ENCODE measurements at places on chromosomes 12 and 14.

DNA sequence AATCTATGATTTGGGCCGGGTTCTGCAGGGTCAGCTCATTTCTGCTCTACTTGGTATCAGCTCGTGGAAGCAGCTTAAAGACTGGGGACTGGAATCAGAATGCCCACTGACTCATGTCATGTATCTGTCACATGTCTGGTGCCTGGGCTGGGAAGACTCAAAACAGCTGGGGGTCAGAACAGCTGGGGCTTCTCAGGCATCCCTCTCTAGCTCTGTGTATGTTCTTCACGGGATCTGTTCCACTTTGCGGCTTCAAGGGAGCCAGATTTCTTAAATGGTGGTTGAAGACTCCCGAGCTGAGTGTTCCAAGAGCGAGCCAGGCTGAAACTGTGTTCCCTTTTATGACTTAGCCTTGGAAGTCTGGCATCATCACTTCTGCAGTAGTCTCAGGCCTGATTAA, 11.9 kb downstream of the AEBP2 start:
- DNase-seq: no peak

- no peak for DNase-seq
These were observed 277.9 kb upstream of the E2F7 start for GRCh38 chr12:77343291-77343690.

- DNase-seq: no peak
These were observed 86.2 kb upstream of the TMTC1 start for GRCh38 chr12:29869946-29870345.

DNA sequence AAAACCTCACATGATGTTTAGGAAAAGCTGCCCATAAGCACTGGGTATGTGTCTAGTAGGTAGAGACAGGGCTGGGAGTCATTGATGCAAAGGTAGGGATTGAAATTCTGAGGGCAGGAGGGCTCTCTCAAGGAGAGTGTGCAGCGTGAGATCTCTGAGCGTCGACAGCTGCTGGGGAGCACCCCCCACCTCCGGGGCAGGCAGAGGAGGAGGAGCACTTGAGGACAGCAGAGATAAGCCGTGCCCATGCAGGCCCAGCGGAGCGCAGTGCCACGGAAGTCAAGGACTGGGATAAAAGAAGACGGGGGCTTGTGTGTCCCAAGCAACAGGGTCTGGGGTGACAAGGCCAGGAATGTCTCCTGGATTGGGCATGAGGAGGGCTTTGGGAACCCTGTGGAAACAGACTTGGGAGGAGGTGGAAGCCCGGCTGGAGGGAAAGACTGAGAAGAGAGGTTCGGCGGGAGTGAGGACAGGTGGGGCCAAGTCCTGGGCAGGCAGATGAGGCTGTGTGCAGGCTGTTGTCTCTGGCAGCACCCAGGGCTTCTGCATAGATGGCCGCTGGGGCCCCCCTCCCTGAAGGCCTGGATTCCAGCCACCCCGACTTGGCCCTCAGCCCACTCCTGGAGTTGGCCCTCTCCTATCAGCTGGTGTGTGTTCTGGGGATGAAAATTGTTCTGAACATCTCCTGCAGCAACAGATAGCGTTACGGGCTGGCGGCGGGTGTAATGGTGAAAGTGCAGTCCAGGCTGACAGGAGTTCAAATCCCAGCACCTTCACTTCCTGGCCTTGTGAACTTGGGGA, 1.9 kb downstream of the CACNA2D4 start:
- no peak for DNase-seq

- no peak for DNase-seq
These were observed 903 bp upstream of the NT5DC3 start for GRCh38 chr12:103841690-103842584.

DNA sequence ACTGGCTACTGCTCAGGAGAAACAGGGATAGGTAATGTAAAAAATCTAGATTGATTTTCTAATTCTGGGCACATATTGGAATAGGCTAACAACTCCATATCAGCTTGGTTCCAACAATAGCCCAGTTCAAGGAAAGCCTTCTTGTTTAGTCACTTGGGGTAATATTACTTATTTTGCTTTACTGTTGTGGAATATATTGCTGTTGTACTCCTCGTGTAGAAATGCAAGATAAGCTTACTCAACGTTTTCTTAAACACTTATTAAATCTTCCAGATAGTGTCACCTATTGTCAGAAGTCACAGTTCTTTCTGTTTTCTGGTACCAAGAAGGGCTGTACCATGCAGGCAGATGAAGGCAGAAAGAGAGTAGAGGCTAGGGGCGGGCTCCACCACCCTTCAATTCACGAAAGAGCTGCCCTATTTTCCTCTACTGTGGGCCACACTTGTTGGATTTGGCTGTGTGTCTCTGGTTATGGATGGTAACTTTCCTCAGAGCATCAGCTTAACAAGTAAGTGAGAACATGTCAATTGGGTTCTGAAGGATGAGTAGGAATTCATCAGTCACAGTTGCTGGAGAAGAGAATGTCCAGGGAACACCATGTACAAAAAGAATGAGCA, 38.0 kb downstream of the CLMN start:
- DNase-seq: no peak

DNA sequence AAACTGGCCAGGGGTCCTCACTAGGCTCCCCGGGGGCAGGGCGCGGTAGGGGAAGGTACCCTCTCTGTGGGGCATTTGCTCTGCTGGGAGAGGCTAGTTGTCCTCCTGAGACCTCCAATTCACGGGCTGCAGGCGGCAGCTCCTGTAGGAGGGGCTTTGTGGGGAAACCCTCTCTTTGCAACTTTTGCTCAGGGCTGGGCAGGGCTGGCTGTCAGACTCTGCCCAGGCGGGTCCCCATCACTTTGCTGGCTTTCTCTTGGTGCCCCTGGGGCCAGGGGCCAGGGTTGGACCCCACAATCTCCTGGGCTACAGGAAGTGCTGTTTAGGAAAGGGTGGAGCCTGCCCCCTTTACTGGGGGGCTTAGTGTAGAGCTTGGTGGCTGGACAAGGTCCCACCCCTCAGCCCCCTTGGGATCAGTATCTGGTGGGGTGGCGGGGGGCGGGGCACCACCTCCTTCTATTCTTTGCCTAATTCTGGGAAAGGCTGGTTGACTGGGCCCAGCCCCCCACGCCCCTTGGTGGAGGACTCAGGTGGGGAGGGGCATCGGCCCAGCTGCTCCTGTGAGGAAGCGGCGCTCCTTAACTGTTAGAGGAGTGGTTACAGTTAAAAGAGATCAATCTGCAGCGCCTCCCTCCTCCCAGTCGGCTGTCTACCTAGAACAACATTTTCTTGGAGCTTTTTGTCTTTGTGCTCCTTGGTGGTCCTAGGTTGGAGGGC, 918.7 kb downstream of the AACS start:
- no peak for DNase-seq

- DNase-seq: no peak
These were observed 5.6 kb downstream of the OR10P1 start for GRCh38 chr12:55642267-55642666.

DNA sequence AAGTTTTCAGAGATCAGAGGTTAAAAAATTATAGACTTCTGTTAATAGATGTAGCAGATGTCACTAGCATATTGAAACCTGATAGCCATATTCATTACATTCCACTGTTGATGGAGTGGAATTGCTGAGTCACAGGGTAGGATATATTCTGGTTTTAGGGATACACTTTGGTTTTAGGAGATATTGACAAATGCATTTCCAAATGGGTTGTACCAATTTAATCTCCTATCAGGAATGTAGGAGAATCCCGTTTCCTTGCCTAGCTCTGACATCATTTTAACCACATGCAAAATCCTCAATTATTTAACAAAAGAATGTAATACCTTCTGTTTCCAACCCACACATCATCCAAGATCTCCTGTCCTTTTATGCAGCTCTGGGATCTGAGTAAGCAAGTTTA, 30.7 kb upstream of the ESR2 start:
- no peak for DNase-seq

GRCh38 chr14:74299061-74299545, 3.6 kb downstream of the ABCD4 start:
- no peak for DNase-seq

GRCh38 chr12:54660320-54660962, 12.3 kb upstream of the DCD start:
- DNase-seq: no peak

DNA sequence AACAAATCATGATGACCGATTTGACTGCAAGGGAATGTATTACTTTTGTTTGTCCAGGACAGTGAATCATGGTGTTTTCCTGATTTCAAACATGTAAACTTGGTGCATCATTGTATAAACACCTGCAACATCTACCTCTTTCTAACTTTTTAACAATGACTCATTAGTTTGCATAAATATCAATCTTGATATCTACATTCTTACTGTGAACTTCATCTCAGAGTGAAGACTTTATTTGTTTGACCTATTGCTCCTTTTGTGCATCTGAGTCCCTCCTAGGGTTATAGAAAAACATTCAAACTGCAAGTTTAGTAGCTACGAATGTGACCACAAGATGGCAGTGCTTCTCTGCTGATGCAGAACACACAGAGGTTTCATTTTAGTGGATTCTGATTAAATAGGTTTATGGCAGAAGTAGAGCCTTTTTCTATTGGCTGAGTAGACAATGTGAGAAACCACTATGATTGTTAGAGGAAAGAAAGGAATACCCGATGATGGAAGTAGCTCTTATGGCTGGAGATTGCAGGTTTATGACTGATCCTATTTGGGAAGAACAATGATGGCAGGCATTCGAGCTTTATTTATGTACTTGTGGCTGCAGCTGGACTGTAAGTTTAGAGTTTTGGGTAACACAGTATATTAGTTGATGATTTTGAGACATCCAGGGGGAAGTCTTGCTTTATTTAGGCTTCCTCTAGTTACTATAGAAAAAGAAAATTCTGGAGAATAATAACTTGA, 244.2 kb upstream of the OR4E1 start:
- DNase-seq: peak; percentile 28

DNA sequence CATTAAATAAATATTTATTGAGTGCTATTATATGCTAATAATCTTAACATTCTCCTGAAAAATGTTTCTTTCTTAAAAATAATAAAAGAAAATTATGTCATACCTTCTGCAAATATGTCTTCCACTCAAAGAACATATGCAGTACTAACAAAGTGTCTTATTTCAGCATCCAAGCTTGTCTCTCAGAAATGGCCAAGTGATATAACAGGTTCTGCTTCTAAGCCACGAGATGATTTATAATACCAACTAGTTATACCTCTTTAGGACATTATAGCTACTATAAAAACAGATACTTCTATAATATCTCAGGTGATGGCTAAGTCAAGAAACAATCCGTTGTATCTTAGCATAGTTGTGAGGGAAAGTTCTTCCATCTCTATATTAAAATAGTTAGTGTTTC, 128.1 kb upstream of the ARID2 start:
- DNase-seq: no peak

DNA sequence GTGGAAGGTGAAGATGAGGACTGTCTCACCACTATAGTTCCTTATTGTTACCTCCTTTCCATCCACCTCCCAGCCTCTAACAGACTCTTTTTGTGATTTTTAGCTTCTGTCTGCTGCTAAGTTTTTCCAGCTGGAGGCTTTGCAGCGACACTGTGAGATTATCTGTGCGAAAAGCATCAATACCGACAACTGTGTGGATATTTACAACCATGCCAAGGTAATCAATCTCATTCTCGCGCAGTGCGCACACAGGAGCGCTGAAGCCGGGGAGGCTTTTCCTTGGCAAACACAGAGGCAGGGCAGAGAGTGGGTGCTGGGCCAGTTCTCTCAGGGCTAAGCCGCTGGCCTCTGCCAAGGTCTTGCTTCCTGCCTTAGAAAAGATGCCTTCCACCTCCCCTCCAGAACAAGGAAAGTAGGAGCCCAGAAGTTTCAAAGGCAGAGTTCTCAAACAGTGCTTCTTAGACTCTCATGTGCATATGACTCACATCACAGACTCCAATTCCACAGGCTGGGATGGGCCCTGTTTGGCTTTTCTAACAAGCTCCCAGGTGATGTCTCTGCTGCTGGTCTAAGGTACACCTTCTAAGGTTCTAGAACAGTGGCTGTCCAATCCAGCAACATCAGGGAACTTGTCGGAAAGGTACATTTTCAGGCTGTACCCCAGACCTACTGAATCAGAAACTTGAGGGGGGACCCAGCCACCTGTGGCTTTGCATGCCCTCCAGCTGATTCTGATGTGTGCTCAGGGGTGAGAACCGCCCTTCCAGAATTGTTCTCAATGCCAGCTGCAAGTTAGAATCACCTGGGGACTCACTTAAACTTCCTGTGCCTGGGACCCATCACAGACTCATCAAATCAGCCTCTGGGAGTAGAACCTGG, 33.8 kb upstream of the PWP1 start:
- no peak for DNase-seq

DNA sequence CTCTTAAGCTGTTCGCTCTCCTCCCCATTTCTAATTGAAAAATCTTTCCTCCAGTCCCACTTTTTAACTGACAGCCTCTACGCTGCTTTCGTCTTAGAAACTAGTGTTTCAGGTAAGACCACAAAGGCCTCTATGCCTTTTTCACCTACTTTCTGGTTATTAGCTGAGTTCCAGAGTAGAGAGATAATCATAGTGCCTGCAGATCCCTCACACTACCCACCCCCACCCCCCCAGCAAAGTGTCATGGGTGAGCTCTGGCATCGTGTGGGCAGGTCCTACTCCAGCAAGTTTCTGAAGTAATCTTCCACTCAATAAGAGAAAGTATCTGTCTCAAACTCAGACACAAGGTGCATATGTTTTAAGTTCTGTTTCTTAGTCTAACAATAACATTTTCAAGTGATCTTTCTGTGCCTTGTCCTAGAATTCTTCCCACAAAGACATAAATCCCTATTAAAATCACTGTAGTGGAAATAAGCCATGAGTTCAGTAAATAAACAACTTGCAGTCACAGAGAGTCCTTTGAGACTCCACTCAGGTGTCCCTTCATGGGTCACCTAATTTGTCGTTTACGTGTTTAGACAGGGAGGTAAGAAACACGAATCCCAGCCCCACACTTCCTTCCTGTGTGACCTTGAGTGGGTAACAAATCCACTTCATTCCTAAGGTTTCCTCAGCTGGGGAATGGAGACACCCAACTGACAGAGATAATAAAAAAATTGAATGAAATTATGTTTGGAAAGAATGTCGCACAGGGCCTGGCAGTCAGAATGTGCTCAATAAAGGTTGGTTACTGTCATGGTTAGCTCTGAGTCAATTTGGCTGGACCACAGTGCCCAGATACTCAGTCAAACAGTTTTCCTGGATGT, 228.9 kb upstream of the CAND1 start:
- DNase-seq: no peak

- DNase-seq: no peak
These were observed 109.4 kb downstream of the TMEM30B start for GRCh38 chr14:61171727-61172126.

DNA sequence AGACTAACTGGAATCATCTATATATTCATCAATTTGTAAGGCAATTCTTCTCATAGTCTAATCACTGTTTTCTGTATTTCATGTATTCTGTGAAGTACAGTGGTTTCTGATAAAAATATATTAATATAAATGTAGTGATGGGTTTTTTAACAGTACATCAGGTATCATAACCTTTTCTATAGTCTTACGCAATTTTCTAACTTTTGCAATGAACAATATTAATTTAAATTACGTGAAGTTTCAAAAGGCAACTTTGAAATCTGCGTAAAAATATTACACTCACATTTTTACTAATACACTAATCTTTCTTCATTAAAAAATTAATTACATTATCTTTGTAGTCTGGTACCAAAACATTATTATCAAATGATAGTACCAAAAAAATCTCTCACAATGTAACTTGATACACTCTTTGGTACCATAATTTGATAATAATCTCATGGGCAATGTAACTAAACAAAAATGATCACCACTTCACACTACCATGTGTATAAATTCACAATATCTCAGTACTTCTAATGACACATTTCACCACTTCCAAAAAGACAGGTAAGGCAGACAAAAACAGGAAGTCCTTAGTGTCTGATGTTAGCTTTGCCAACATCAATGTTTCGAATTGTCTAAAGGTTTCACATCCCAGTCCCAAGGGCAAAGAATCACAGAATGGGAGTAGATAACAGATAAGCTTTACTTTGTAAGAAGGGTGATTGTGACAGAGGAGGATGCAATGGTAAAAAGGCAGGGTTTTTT, 8.7 kb downstream of the DNAI7 start:
- DNase-seq: no peak

All from transverse colon (tissue), 4 donors.